Dermis microvascular lymphatic vessel endothelial cell (primary cell): ENCODE measurements at places on chromosomes 12 and 14.

DNA sequence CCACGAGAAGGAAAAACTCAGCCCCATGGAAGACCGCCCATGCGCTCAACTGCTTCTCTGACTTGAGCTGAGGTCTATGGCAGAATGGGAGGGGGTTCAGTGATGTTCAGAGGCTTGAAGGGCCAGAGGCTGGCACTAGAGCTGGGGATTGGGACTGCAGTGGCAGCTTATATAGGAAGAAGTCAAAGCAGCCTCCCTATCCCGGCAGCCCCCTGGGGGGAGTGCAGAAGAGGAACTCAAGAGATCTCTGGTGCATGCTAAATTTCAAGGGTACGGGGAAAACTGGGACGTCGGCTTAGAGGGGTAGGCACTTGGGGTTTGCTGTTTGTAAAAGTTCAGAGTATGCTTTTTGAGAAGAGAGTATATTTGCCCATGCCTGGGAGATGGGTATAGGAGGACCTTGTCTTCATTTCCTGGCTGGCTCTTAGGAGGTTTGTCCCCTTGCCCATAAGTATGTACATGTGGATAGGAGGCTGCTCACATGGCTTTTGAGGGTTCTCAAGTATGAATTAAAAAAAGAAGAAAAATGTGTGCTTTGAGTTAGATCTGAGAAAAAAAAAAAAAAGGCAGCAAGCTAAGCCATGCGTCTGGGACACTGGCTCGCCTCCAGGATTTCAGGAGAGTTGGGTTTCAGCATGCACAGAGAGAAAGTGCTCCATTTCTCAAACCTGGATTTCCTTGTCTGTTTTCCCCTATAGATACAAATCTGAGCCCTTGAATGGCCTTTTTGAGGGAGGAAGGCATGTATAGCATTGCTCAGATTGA, 3.2 kb upstream of the MEG3 start:
- DNase-seq = no peak

DNA sequence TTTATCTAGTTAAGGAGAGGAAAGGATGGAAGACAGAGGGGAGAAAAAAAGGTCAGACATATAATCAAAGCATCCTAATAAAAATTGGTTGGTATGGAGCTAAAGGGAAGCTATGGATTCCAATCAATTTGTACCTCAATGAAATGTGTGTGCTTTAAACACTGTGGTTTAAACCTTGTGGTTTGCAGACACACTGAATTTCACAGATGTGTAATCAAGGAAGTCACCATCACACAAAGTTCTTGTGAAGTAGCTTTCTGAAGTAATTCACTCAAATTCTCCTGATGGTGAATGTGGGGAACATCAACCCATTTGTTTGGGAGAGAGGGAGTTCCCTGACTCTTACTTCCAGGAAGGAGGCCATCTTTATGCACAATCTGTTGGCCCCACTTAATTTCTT, 243.3 kb upstream of the KRR1 start:
- DNase-seq = no peak

DNA sequence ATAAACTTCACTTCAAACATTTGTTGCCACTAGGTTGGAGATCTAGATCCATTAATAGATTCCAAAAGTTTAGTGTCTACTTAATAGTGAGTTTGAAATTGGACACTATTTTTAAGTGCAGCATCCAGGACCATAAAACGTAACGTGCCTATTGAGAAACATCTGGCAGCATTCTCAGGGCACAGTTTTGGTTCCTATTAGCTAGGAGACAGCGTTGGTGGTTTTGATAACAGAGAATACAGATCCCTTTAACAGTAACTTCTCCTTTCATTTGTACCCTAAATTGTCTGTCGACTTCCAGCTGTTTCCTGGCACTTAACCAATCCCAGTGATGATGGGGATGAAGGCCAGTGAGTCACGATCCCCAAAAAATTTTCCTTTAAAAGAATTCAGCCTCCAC, 25.8 kb downstream of the KCNK10 start:
- DNase-seq = no peak

DNA sequence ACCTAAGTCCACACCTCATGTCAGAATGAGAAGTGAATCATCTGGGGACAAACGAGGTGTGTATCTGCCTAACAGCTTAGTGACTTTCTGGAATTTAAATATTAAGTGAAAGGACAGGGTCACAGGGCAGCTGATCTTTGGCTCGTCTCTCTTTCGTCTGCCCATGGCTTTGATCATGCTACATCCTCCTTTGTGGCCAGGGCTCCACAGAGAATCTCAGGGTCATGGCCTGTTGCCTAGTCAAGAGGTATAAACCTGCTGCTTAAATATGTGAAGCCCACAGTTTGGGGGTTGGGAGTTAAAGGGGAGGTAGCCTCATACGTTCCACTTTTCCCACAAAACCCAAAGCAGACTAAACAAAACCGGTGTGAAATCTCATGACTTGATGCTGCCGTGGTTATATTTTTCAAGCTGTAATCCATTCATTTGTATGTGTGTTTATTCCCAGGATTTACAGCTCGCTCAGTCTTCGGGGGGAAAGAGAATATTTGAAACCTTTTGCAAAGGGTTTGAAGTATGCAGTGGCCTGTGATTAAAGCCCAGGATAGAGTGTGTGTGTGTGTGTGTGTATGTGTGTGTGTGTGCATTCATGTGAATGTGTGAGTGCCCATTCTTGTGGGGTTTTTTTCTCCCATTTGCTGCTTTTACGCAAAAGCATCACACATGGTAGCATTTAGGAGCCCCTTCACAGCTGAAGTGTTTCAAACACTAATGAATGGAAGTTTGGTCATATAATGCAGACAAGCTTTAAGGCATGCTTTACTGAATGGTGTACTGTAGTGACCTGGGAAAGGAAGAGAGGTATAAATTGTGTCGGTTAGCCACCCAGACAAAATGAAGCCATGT, 137.1 kb downstream of the HMGA2 start:
- DNase-seq = peak; percentile 47

- DNase-seq = peak; percentile 67
Observed at GRCh38 chr12:57772429-57773322, at the start of gene EEF1AKMT3. Gene EEF1AKMT3 (plus strand): TSS chr12:57772614. CDS start chr12:57772725, 111 bp downstream.
